ENCODE measurements at places on chromosomes 4 and X.

- DNase-seq, result no peak
Observed at GRCh38 chr4:71992571-71993312, 39.1 kb upstream of the NPFFR2 start.

- DNase-seq, result no peak
Observed at GRCh38 chrX:133550665-133551485, 135.6 kb upstream of the GPC4 start.

- no peak for DNase-seq
Observed at GRCh38 chrX:95318882-95319281, 1365.8 kb upstream of the DIAPH2 start.

DNA sequence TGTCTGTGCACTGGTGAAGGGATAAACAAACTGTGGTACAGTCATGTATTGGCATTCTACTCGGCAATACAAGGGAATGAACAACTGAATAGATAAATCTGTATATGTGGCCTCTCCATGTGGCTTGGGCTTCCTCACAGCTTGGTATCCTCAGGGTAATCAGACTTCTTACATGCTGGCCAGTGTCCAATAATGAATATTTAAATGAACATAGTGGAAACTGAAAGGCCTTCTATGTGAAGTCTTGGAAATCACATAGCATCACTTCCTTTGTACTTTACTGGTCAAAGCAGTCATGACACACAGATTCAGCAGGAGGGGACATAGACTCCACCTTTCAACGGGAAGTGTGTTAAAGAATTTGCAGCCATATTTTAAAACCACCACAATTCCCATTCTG, 33.4 kb upstream of the GPR101 start:
- no peak for DNase-seq

- DNase-seq, result no peak
Observed at GRCh38 chr4:64960516-64960915, 551.3 kb upstream of the TECRL start.

DNA sequence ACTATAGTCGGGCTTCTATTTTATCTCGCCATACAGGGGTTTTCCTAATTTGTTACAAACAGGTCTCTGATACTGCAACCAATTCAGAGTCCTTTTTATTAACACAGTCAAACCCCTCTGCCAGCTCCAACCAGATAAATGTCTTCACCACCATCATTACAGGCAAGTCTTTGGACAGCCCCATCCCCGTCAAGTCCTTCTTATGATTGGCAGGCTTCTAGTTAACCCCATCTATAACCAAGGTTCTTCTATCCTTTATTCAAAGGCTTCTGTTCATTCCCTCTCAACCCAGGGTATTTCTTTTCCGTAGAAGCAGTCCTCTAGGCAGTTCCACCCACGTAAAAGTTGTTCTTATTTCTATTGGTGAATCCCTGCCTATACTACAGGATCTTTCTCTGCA, 29.9 kb upstream of the FOXR2 start:
- DNase-seq, result no peak

GRCh38 chr4:154720123-154720522, 23.7 kb upstream of the LRAT start:
- no peak for DNase-seq

GRCh38 chrX:40434947-40435346, 145.8 kb upstream of the ATP6AP2 start:
- no peak for DNase-seq

GRCh38 chr4:163613383-163613782, 118.9 kb downstream of the TMA16 start:
- no peak for DNase-seq

- no peak for DNase-seq
Observed at GRCh38 chr4:11565899-11566298, 137.2 kb upstream of the HS3ST1 start.

- no peak for DNase-seq
Observed at GRCh38 chr4:163384434-163384833, 40.7 kb downstream of the NPY5R start.

Measured in activated CD8-positive, alpha-beta memory T cell treated with anti-CD3 and anti-CD28 coated beads, Interleukin-2, amount 50 U/mL, for 48 hours (primary cell).